HT-29 (cell line): ENCODE measurements at places on chromosomes 11 and 22. TPM values are rescaled to one million over a fixed set of nuclear protein-coding genes. Genes with fewer than 3 reads are reported as not detected.
A peak's percentile ranks its signal among the peaks of the same experiment; 100 is the strongest.

DNA sequence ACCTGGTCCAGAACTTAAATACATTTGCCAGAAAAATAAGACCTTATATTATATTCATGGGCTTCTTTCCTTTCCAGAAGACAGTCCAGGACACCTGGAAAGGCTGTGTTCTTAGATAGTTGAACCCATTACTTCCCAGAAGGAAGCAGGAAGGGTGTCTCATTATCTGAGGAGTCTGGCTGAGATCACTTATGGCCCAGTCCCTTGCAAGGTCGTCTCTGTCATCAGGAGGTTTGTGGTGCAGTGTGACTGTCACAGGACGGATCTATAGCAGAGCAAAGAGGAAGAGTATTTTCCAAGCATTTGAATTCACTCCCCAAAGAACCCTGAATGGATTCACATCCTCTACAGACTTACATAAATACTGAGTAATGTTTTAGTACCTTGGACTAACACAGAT is 270.7 kb upstream of the MTNR1B start:
- no peak for DNase-seq

DNA sequence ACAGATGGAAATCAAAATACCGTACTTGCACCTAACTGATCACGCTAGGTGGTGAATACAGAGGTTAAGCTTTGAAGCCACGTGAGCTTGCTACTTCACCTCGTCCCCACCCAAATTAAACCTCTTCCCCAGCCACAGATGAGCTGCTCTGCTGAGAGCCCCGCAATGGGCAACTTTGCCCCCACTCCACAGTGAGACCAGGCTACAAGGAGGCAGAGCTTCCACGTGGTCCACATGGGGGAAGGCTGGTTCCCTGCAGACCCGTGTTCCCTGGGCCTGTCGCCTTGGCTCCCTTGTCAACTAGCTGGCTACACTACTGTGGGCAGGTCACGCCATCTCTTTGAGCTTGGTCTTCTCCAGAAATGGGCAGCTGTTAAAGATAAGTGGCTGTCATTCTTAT is 10.9 kb downstream of the CD5 start:
- no peak for DNase-seq

- no peak for DNase-seq
Measured at GRCh38 chr11:17595526-17596309, 48.7 kb downstream of the OTOG start.

DNA sequence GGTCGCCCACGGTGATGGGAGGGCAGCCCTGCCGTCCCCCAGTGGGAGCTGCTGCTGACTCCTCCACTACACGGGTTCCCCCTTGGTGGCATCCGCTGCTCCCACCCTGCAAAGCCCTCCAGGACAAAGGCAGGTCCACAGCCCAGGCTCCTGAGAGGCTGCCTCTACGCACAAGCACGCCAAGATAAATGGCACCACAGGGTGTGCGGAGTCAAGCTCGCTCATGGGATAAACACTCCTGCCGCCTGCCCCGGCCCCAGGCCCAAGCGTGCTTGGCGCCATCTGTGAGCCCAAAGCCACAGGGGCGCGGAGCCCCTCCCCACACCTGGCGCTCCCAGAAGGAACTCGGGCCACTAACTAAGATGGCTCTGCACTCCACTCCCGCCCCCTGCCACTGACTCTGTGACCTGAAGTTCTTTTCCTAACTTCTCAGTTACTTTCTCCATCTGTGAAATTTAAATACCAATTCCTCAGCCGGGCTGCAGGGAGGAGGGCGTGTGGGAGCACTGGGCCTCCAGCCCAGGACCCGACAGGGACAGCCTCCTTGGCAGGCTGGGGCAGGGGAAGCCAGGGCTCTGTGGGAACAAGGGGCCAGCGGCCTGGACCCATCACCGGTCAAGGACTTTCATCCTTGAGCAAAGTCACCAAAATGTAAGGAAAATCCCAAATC is 14.9 kb downstream of the EHD1 start:
- no peak for DNase-seq

DNA sequence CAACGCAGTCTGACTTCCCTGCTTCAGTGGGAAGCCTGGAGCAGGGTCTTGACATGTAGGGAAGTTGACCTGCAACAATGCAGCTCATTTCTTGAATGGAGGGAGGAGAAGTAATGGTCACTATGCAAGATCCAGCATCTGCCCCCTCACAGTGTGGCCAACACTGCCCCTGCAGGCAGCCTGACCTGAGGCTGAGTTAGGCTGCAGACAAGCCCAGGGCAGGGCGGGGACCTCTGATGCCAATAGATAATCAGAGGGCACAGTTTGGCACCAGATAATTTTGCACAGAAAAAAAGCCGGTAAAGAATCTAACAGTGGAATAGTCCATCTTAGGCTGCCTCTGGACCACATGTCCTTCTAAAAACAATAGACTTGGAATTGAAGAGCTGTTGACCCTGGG is 182.3 kb downstream of the DSCAML1 start:
- peak; percentile 23 for DNase-seq

DNA sequence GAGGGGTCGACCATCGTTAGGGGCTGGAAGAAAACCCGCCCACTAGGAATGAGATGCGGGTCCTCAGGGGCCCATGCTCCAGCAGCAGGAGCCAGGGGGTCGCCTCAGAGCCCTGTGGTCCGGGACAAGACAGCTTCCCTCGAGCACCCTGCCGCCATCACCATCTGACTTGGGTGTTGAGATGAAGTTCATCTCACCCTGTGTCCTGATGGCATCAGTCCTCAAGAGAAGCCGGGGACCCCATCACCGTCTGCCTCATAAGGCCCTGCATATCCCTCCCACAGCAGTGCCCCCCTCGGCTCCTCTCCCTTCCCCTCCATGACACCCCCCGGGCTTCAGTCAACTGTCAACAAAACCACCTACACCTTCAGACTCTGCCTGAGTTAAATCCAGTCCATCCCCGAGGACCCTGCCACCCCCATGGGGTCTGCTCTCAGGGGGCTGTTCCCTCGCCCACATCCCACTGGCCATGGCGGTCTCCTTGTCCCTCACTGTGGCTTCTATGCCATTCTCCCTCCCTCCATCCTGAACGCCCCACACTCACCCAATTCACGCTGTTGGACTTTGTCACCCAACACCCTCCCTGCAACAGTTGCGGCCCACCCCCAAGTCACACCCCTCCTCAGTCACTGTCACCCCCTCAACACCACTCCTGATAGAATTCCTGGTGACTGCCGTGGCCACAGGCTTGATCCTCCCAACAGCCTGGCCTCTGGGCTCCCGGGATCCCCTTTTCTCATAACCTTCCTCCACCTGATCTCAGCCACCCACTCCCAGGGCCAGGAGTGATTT is 87.7 kb upstream of the RTL6 start:
- DNase-seq: no peak

GRCh38 chr22:42947211-42947990 is 67.5 kb downstream of the PACSIN2 start:
- peak; percentile 78 for DNase-seq

GRCh38 chr11:9615031-9615451 is 41.6 kb downstream of the WEE1 start:
- DNase-seq: no peak

DNA sequence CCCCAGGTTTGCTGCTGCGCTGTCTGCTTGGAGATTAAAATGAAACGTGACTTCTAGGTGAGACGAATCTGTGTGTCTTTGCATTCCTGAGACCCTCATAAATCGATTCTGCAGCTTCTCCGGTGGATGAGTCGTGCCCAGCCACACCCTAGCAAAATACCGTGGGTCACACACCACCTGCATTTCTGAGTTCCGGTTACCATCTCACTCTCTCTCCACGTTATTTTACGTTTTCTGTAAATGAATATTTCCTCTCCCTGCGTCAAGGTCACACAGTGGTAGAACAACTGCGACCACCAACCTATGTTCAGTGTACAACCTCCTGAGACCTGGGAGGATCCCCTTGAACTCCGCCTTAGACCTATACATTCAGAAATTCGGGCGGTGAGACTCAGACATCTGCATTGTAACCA is 1.1 kb downstream of the YWHAH start:
- DNase-seq: peak; percentile 7

DNA sequence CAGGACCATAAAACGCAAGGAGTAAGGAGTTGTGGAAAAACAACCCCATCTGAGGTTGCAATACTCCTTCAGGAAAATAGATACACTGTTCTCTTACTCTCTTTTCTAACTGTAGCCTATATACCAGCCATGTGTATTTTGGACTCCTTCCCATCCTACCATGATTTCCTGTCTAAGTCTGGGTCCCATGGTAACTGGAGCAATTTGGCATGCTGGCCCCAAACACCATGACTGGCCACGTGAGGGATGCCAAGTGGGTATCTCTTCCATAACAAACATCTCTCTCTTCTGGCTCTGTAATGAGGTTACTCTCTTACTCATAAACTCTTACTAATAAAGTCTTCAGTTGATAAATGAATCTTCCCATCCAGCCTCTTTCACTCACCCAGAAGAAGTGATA is 26.5 kb downstream of the ABTB2 start:
- peak; percentile 78 for DNase-seq

DNA sequence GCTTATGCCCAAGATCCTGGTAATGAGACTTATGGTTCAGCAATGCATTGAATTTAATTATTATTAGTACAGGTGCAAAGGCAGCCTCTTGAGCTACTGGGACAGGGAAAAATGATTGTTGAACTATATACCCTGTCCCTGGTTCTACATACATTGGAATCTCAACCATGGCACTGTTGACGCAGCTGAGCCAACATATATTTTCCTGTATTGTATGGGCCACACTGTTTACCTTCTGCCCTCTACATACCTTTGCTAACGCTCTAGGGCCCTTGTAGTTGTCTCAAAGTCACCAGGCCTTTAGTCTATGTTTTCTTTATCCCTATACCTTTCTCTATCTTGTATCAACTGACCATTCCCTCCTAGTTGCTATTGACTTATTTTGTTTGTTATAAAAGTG is 22.6 kb downstream of the KREMEN1 start:
- DNase-seq: no peak

- no peak for DNase-seq
Measured at GRCh38 chr11:118281284-118281683, 17.2 kb upstream of the MPZL2 start.

DNA sequence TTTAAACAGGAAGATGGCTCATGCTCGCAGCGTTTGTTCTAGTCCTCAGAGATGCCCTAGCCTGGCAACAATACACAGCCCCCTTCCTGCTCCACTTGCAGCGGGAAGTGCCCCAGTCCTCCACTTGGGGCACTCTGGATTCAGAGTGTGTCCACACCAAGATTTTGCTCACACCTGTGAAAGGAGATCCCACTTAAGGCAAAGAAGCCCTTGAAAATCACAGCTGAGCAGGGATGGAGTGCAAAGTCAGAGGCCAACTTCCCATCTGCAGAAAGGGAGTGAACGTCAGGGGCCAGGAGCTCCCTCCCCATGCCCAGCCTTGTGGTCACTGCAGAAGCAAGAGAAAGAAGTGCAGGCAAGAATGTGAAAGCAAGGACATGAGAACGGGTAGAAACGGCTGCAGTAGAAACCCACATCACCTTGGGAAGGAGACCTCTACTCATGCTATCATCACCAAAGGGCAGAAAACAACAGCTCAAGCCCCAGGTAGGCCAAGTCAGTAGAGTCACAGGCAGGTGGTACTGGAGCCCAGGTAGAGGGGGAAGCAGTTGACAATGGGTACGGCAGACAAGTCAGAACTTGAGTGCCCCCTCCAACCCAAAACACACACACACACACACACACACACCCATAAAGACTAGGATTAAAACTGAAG is 157.4 kb downstream of the BUD13 start:
- no peak for DNase-seq

DNA sequence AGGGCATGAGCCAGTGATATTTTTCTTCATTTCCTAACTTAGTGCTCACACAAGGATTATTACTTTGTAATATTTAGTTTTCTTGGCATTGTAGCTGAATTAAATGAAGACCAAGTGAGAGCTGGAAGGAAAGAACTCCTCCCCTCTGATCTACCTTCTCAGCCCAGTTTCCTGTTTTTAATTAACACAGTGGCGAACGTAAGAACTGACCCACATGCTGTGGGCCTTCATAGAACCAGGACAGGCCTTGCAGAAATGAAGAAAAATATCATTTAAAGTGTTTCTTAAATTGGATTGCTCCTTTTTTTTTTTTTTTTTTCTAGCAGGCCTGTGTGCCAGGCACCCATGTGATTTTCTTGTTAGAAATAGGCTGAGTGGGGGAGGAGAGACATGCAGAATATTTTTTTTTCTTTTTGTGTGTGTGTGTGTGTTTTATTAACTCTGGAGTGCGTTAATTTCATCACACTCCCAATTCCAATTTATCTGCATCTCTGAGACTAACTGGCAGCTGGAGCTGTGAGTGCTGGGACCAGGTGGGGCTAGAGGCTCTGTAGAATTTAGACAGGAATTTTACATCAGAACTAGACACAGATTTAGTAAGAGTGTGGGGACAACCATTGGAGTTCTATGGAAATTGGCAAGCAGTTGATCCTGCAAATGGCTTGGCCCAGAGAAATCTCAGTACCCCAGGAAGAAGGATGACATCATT is 320.5 kb downstream of the DDX10 start:
- DNase-seq: no peak

DNA sequence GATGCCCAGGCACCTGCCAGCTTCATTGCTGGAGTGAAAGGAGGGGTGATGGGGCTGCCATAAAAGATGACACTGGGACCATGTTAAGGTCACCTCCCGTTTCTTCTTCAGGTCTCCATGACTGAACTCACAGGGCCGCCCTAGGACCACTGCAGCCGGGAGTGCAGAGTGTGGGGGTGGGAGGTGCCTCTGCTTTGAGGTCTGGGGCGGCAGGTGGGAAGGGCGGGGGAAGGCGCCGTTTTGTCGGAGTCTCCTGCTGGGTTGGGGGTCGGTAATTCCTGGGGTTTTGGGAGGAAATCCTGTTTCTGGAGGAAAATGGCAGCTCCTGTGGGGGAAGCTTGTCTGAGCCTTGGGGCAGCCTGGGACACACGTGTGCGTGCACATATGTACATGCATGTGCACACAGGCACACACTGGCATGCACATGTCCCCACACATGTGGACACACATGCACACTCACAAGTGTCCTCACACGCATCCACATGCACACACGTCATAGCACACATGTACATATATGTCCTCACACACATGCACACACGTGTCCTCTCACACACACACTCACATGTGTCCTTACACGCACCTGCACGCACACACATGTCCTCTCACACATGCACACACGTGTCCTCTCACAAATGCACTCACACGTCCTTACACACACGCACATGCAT is 990.9 kb downstream of the BRD1 start:
- DNase-seq: no peak

The CLMP gene
- not detected in 2 replicates for total RNA-seq

The RASSF7 gene
- 515 and 552 TPM in 2 replicates for total RNA-seq

The TCN1 gene
- 1.4 and 4.2 TPM in 2 replicates for total RNA-seq

The OR51B5 gene
- total RNA-seq: not detected in 2 replicates

The PRRG4 gene
- total RNA-seq: 4.3 and 4.8 TPM in 2 replicates

The CTR9 gene
- total RNA-seq: 15.9 and 18.5 TPM in 2 replicates
